ENCODE measurements at places on chromosomes 1 and 21.
A peak's percentile ranks its signal among the peaks of the same experiment; 100 is the strongest.

- no peaks in the 10 kb centered on the region for H3K4me1 ChIP-seq
- H3K27me3 ChIP-seq = peaks cover 6% of the 10 kb centered on the region
- H3K4me3 ChIP-seq = no peak overlapping the region
- H3K36me3 ChIP-seq = no peaks in the 10 kb centered on the region
These were observed 46.2 kb upstream of the PRRX1 start for GRCh38 chr1:170617591-170618330.

DNA sequence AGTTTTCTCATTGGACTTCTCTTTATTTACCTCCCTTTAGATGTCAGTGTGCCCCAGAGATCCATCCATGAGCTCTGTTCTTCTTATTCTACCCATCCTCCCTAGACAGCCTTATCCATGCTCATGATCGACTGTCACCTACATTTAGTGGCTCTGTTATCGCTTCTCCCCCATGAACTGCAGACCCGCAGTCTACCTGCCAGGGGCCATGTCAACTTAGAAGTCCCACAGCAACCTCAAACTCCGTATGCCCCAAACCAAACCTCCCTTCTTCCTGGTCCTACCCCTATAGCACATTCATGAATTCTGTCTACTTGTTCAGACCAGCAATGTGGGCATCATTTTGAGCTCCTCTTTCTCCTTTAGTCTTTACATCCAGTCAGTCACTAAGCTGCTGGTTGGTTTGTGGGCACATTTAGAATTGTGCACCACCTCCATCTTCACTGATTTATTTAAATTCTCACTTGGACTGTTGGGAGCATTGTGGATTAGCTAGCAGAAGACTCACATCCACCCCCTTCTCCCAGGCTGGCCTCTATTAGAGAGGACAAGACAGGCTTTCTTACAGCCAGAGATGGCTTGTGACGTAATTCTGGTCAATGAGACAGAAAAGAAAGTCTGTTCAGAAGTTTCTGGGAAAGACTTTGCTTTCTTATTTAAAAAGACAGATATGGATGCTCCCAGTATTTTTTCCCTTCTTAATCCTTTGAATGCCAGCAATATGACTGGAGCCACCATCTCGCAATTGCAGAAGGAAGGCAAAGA lies 19.1 kb downstream of the C1orf116 start:
- no peak overlapping the region for H3K4me3 ChIP-seq
- peaks cover 45% of the 10 kb centered on the region for H3K27me3 ChIP-seq
- no peaks in the 10 kb centered on the region for H3K36me3 ChIP-seq
- H3K4me1 ChIP-seq = peaks cover 10% of the 10 kb centered on the region

DNA sequence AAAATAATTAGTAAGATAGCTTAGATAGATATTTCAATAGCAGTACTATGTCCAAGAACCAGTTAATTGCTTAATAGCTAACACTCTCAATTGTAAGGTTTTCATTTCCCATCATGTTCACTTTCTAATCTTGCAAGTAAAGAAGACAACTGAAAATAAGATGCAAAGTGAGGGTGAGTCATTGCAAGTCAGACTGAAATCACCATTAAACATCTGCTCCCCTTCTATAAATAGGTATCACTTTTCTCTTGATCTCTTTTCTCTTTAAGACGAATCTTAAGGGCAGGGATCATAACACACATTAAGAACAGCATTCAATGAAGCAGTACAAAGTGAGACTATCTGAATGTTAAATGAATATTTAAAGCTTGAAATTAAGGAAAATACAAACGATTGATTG lies 40.4 kb downstream of the UBR4 start:
- no peaks in the 10 kb centered on the region for H3K27me3 ChIP-seq
- peaks cover 31% of the 10 kb centered on the region for H3K36me3 ChIP-seq
- H3K4me1 ChIP-seq = no peaks in the 10 kb centered on the region
- H3K4me3 ChIP-seq = no peak overlapping the region
- no peak for DNase-seq
- H3K27ac ChIP-seq = no peak overlapping the region

- no peaks in the 10 kb centered on the region for H3K27me3 ChIP-seq
- no peak overlapping the region for H3K27ac ChIP-seq
- peaks cover under 1% of the 10 kb centered on the region for H3K36me3 ChIP-seq
- no peak overlapping the region for H3K4me3 ChIP-seq
- H3K4me1 ChIP-seq = peaks cover 12% of the 10 kb centered on the region
- no peak for DNase-seq
These were observed 22.8 kb downstream of the CDC7 start for GRCh38 chr1:91523482-91523881.

DNA sequence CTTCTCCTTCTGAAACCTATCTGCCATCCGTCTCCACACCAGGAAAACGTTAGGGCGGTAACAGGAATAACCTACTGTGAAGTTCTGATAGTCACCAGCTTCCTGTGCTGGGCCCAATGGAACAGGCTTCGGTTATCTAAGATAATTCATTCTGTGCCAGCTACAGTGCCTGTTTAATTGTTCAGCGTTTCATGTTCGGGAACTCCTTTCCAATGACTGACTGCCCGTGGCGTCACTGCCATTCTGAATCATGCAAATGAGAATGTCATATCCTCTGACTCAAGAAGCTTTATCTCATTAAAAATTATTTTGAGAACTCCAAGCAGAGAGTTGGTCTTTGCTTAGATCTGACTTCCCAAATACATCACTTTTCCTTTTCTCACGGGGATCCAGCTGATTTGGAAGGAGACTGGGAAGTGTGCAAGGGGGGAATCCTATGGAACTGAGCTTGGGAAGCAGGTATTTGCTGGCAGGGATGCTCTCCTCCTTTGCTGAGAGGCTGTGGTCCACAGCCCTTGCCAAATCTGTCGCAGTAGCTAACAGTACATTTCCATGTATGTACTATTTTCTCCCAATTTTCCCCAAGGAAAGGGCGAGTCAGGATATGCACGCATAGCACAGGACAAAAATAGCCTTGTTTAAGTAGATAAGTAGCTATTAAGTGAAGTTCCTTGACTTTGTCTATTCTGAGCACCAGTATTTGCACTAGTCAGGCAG lies 358.7 kb downstream of the LTN1 start:
- DNase-seq = no peak
- H3K36me3 ChIP-seq = no peaks in the 10 kb centered on the region
- H3K27me3 ChIP-seq = no peaks in the 10 kb centered on the region
- H3K4me3 ChIP-seq = no peak overlapping the region

DNA sequence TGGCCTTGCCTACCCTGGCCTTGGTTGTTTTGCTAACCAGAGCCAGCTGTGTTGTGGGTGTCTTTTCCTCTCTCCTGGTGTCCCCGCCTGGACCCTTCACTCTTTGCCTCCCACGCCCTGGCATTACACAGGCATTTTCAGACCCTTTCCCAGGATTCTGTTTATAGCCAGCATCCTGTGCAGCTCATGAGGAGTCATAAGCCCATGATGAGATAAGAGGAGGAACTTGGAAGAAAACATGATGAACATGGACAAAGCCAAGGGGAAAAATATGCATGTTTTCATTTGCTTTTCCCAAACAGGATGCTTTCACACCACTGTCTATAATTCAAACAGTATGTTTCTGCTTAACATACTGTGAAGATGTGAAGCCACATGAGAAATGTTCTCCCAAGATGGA lies 18.7 kb upstream of the WARS2 start:
- no peaks in the 10 kb centered on the region for H3K27me3 ChIP-seq
- H3K4me3 ChIP-seq = no peak overlapping the region
- no peak overlapping the region for H3K27ac ChIP-seq
- H3K36me3 ChIP-seq = peaks cover 33% of the 10 kb centered on the region
- no peaks in the 10 kb centered on the region for H3K4me1 ChIP-seq

DNA sequence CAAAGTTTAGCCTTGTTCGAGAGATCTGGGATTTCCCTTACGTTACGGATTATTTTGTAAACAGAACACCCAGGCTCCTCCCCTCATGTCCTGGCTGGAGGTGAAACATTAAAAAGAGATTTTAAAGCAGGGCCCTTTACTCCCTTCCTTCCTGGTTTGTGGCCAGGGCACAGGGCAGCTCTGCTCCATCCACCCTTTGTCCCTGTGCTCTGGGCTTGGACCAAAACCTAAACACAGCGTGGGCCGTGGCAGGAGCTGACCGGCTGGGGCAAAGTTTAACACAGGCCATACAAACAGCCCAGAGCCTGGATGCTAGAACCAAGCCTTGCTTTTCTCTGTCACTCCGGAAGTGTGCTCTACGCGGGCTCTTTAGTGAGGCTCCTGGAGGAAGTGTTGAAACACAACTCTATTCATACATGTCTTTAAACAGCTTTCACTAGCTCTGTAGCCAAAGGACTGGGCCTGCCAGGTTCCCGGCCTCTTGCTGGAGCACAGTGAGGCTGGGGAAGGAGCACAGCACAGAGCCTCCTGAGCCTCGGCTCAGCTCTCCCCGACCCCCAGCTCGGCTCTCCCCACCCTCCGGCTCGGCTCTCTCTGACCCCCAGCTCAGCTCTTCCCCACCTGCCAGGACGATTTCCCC lies 84.7 kb downstream of the PDE9A start:
- no peak overlapping the region for H3K4me3 ChIP-seq
- H3K27me3 ChIP-seq = no peaks in the 10 kb centered on the region
- H3K36me3 ChIP-seq = peaks cover 46% of the 10 kb centered on the region
- H3K27ac ChIP-seq = peak overlapping the region; percentile 80
- peaks cover 40% of the 10 kb centered on the region for H3K4me1 ChIP-seq
- DNase-seq = no peak

DNA sequence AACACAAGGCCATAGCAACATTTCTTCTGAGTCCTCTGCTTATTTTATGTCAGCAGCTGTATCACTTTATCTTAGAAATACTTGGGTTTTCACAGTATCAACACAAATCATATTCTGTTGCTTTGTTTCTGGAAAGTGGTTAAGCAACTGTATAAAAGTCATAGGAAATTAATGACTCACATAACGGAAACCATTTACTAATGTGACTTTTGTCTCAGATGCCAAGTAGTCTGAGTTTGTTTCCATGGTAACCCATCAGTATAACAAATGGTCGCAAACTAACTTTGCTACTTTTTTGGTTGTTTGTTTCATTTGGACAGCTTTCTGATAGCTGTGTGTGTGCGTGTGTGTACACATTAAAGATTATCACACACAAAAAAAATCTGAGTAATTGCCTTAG lies 31.1 kb downstream of the EEIG2 start:
- H3K4me1 ChIP-seq = peaks cover 18% of the 10 kb centered on the region
- no peak overlapping the region for H3K4me3 ChIP-seq
- no peak overlapping the region for H3K27ac ChIP-seq
- no peaks in the 10 kb centered on the region for H3K36me3 ChIP-seq

DNA sequence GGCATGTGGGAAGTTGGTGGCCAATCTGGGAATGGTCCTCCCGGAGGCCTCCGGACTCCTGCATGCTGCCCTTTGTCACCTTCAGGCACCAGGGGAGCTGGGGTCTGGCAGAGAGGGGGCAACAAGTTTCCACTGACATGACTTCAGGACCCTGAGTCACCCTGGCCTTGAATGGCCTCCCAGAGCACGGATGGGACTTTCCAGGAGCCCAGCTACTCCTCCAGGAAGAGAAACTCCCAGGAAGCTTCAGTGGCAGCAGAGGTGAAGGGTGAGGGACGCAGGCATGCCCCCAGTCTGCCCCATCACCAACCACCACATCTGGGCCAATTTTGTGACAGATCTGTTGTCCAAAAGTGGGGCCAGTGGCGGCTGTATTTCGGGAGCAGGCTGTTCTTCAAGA lies 55.9 kb upstream of the WASF2 start:
- H3K4me1 ChIP-seq = peaks cover 8% of the 10 kb centered on the region
- DNase-seq = no peak
- no peak overlapping the region for H3K4me3 ChIP-seq
- no peaks in the 10 kb centered on the region for H3K27me3 ChIP-seq
- no peak overlapping the region for H3K27ac ChIP-seq

GRCh38 chr1:43529206-43529731 lies 1.4 kb upstream of the PTPRF start:
- peak overlapping the region; percentile 84 for H3K4me3 ChIP-seq
- H3K36me3 ChIP-seq = peaks cover 4% of the 10 kb centered on the region
- peak; percentile 78 for DNase-seq
- H3K27ac ChIP-seq = peak overlapping the region; percentile 85
- H3K27me3 ChIP-seq = peaks cover 19% of the 10 kb centered on the region
- peaks cover 36% of the 10 kb centered on the region for H3K4me1 ChIP-seq

- no peak for DNase-seq
- H3K36me3 ChIP-seq = peaks cover 5% of the 10 kb centered on the region
- no peak overlapping the region for H3K27ac ChIP-seq
- H3K4me1 ChIP-seq = peaks cover 3% of the 10 kb centered on the region
These were observed 17.5 kb upstream of the ERRFI1 start for GRCh38 chr1:8043621-8044020.

DNA sequence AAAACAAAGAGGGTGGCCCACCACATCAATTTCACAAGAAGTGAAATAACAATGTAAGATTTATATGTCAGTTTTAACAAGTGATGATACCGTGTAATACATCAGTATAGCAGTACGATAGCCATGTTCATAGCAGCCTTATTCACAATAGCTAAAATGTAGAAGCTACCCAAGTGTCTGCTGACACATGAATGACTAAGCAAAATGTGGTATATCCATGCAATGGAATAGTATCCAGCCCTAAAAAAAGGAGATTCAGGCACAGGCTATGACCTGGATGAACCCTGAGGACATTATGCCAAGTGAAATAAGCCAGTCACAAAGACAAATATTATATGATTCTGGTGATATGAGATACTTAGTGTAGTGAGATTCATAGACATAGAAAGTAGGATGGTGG lies 18.0 kb downstream of the KIF26B start:
- no peak for DNase-seq
- no peaks in the 10 kb centered on the region for H3K27me3 ChIP-seq
- H3K4me3 ChIP-seq = no peak overlapping the region
- peaks cover 2% of the 10 kb centered on the region for H3K36me3 ChIP-seq
- peaks cover 38% of the 10 kb centered on the region for H3K4me1 ChIP-seq

- no peaks in the 10 kb centered on the region for H3K36me3 ChIP-seq
- no peaks in the 10 kb centered on the region for H3K27me3 ChIP-seq
- peaks cover 4% of the 10 kb centered on the region for H3K4me1 ChIP-seq
- DNase-seq = no peak
- no peak overlapping the region for H3K4me3 ChIP-seq
These were observed 40.6 kb downstream of the SRRM1 start for GRCh38 chr1:24683713-24684162.

DNA sequence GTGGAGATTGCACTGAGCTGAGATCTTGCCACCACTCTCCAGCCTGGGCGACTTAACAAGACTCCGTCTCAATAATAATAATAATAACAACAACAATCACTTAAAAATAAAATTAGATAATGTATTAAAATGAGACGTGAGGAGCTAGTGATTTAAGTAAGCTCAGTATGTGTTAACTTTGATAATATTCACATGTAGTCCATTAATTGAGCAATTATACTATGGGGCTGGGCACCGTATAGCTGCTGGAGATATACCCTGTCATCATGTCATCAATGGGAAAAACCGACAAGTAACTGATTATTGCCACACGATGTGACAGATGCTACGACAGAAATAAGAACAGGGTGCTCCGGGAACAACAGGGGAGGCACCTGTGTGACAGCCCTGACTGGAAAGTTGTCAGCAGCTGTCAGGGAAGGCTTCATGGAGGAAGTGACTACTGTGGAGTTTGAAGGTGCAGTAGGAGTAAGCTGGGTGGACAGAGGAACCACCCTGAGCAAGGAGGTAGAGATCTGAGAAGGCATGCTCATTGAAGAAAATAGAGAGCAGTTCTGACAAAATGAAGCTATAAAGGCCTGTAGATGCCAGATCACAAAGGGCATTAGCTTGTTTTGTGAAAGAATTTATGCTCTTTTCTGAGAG lies 924 bp upstream of the CAMSAP2 start:
- H3K27me3 ChIP-seq = peaks cover 12% of the 10 kb centered on the region
- peaks cover 24% of the 10 kb centered on the region for H3K4me1 ChIP-seq
- DNase-seq = no peak
- no peak overlapping the region for H3K27ac ChIP-seq
- H3K4me3 ChIP-seq = peak overlapping the region; percentile 97
